ENCODE measurements at places on chromosomes 6 and 20. TPM values are rescaled to one million over a fixed set of nuclear protein-coding genes. Genes with fewer than 3 reads are reported as not detected.

- H3K36me3 ChIP-seq, result no peaks in the 10 kb centered on the region
- H3K4me3 ChIP-seq, result no peak overlapping the region
- no peak for DNase-seq
- H3K27ac ChIP-seq, result no peak overlapping the region
- no peaks in the 10 kb centered on the region for H3K4me1 ChIP-seq
These were observed 290.5 kb upstream of the ZFP64 start for GRCh38 chr20:52482044-52482443.

DNA sequence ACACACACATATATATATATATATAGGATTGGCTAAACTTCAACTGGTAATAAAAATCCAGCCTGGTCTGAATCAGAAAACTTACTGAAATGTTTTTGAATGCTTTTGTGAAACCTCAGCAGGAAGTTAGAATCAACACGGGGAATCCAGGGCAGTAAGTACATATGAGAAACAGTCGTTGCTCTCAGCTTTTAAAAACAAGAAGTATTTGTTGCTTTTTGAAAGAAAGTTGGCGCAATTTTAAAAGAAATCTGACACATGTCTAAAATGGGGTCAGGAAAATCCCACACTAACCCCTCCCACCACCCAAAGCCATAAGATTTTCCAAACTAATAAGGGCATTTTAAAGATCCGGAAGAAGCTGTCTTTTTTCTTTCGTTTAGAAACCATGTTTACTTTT, 11.5 kb upstream of the CCDC170 start:
- H3K36me3 ChIP-seq, result no peaks in the 10 kb centered on the region
- no peak overlapping the region for H3K27ac ChIP-seq
- peak; percentile 58 for DNase-seq

GRCh38 chr6:105991561-105992314, 94.4 kb upstream of the PRDM1 start:
- peak overlapping the region; percentile 60 for H3K4me3 ChIP-seq
- DNase-seq, result no peak
- H3K36me3 ChIP-seq, result no peaks in the 10 kb centered on the region
- no peak overlapping the region for H3K27ac ChIP-seq

- peak overlapping the region; percentile 97 for H3K27ac ChIP-seq
- peak; percentile 90 for DNase-seq
- H3K36me3 ChIP-seq, result no peaks in the 10 kb centered on the region
- H3K4me1 ChIP-seq, result peaks cover 17% of the 10 kb centered on the region
- peak overlapping the region; percentile 81 for H3K4me3 ChIP-seq
These were observed 3.5 kb upstream of the HIVEP1 start for GRCh38 chr6:12008366-12009179.

DNA sequence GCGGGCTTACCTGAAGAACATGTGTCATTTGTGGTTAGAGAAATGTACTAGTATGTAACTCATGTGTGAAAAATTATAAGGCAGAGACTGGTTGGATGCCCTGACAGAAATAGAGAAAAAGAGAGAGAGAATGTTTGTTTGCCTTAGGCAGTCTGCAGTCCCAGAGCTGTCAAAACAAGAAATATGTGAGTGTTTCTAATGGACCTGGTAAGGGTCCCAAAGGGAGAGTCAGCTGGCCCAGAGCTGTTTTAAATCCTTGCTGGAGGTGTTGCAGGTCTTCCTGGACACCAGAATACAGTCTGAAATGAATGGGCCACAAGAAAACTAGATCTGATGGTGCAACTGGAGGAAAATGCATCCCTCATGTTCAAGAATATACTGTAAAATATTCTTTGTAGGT, 158.3 kb upstream of the OGFRL1 start:
- DNase-seq, result no peak
- no peaks in the 10 kb centered on the region for H3K4me1 ChIP-seq
- H3K27me3 ChIP-seq, result no peaks in the 10 kb centered on the region
- no peak overlapping the region for H3K27ac ChIP-seq

DNA sequence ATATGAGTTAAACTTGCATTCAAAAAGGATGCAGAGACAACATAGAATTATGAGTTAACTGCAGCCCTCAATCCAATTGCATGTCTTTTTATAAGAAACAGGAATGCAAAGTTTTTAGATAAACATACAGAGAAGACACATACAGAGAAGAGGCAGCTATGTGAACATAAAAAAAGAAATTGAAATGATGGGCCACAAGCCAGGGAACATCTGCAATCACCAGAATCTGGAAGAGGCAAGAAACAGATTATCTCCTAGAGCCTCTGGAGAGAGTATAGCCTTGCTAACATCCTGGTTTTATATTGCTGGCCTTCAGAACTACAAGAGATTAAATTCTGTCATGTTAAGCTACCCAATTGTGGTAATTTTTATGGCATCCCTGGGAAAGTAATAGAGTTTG, 257.2 kb upstream of the EYS start:
- DNase-seq, result no peak
- no peak overlapping the region for H3K4me3 ChIP-seq
- no peak overlapping the region for H3K27ac ChIP-seq
- H3K27me3 ChIP-seq, result no peaks in the 10 kb centered on the region
- no peaks in the 10 kb centered on the region for H3K36me3 ChIP-seq

DNA sequence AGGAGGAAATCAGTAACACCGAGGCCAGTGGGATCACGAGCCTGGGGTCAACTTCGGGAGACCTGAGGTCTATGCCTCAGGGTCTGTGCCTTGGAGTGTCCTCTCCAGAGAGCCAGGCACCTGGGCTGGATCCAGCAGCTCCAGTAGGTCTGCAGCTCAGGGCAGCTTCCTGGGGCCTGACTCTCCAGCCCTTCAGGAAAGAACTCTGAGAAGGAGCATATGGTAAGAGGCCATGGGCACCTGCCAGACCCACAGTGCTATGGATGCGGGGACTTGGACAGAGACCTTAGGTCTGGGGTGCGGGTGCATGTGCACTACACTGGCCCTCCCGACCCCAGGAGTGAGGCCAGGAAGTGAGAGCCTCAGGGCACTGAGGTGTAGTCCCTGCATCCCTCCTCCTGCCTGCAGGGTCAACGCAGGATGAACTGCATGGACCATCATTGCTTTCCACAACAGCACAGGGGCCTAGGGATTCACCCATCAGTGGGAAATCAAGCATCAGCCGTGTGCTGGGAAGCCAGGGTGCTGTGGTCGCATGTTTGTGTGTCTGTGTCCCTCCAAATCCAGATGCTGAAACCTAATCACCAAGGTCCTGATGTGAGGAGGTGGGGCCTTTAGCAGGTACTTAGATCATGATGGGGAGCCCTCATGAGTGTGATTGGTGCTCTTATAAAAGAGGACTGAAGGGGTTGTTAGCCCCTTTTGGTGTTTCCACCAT, 210.9 kb upstream of the CST7 start:
- no peak for DNase-seq
- H3K36me3 ChIP-seq, result no peaks in the 10 kb centered on the region
- H3K4me1 ChIP-seq, result no peaks in the 10 kb centered on the region
- no peak overlapping the region for H3K4me3 ChIP-seq
- H3K27me3 ChIP-seq, result no peaks in the 10 kb centered on the region
- no peak overlapping the region for H3K27ac ChIP-seq

DNA sequence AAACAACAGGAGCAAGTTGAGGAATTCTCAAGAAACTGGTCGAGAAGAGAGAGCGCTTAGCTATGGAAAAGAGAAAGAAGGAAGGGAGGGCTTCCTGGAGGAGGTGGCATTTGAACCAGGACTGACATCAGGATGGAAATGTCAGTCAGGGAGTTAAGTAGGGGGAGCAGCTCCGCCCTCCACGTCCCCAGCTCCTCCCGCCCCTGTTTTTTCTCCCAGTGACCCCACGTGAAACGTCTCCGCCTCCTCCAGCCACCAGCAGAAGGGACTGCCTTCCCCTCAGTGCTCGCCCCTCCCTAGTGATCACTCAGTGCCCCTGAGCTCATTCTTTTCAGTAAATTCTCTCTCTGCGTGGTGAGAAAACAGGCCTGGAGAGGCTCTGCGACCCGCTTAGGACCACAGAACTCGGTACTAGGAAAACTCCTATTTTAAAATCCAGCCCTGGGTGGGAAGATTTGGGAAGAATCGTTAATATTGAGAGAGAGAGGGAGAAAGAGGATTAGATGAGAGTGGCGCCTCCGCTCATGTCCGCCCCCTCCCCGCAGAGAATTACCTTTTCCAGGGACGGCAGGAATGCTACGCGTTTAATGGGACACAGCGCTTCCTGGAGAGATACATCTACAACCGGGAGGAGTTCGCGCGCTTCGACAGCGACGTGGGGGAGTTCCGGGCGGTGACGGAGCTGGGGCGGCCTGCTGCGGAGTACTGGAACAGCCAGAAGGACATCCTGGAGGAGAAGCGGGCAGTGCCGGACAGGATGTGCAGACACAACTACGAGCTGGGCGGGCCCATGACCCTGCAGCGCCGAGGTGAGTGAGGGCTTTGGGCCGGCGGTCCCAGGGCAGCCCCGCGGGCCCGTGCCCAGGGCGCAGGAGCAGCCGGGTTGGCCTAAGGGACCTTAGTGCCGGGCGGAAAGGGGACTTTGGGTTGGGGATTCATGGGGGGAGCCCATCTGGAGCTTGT, 4.6 kb downstream of the HLA-DPB1 start:
- H3K4me3 ChIP-seq, result peak overlapping the region; percentile 16
- no peaks in the 10 kb centered on the region for H3K27me3 ChIP-seq
- DNase-seq, result peak; percentile 82
- H3K27ac ChIP-seq, result no peak overlapping the region

The DDO gene
- not detected for polyA plus RNA-seq

The RIPPLY2 gene
- 1.2 TPM for polyA plus RNA-seq

The TSBP1 gene
- polyA plus RNA-seq, result not detected

The TMEM200A gene
- polyA plus RNA-seq, result not detected

The ZNF318 gene
- polyA plus RNA-seq, result 16.2 TPM
